ENCODE measurements at places on chromosomes 6 and 20.

DNA sequence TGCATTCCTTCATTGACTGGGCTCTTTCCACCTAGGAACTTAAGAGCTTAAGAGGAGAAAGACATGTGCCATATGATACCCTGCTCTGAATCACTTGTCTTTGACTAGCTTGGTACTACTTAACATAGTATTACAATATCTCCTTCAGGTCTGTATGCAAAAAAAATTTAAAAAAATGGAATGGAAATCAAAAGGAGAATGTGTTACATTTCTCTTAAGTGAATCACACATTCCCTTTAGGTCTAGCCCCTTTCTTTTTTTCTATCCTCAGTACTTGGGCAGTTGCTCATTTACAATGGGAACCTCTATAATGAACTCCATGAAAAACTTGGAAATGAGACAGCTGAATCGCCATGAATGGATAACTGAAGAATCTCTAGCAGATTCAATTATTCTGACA, 53.8 kb downstream of the SLC35F1 start:
- no peak for DNase-seq

DNA sequence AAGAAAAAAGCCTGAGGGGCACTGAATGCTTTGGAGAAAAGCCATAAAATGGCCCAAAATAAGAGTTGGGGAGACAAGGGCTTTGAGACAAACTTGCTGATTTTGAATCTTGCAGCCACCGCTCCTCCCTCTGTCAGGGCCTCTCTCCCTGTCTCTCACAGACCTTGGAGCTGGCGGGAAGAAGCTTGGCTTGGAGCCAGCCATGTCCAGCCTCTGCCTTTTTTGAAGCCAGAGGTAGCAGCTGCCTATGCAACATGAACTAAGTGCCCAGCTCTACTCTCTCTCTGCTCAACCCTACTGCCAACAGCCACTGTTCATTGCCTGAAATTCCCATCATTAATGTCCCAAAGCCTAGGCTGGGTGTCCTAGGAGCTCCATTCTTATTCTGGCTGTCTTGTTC, 63.7 kb upstream of the CTNNBL1 start:
- no peak for DNase-seq

DNA sequence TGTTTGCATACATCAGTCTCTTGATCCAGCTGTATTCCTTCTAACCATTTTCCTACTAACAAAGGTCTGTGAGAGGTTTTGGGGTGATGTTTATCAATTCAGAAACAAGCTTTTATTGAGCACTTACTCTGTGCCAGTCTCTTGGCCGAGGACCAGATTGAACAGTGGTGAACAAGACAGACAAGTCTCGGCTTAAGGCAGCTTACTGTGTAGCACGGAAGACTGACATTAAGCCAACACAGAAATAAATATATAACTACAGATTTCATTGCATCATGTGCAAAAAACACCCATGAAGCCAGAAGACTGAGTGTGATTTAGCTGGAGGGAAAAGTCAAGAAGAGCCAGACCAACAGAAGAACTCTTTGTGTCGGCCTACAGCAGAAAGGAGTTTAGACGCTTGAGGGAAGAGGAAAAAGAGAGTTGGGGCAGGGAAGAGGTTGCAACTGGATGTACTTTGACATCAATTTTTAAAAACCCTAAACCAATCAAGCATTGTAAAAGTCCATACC, 549.6 kb upstream of the CITED2 start:
- no peak for DNase-seq

GRCh38 chr20:41649489-41649888, 31.3 kb upstream of the CHD6 start:
- DNase-seq: no peak

- DNase-seq: peak; percentile 73
Observed at GRCh38 chr6:107543088-107543487, 53.2 kb downstream of the SOBP start.

DNA sequence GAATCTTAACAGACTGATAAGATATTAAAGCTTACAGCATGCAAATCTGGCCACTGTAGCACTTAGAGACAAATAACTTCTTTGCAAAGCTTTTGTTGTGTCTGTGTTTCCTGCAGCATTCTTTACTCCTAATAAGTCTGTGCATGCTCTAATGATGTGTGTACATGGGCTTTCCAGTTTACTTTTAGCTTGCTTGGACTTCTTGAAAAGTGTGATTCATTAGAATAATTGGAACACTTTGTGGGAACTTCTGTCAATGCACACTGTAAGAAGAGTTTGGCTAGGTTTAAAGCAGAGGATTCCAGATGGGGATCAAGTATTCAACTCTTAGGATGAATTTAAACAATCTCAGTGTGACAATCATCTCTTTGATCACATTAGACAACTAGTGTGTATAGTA, 22.1 kb upstream of the TINAG start:
- DNase-seq: no peak

DNA sequence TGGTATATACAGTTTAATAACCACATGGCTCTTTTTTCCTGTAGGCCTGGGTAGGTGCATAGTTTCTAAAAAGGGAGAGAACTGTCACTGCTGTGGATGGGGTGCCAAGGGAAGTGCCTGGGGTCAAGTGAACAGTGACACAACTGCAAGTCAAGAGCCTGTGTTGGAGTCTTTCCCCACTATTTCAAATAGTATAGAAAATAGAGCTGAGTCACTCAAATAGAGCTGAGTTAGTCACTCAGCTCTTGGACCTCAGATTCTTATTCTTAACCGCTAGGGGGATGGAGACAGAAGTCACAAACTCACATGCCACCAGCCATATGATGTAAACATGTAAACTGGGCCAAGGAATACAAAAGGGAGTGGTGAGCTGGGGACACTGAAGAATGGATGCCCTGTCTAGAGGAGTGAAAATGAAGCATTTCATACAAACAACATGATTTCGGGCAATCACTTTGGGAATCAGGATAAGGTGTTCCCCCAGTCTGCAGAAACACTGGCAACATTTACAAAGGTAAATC, 2.1 kb downstream of the NQO2 start:
- DNase-seq: no peak

GRCh38 chr6:99151634-99152346, 197.7 kb downstream of the FAXC start:
- DNase-seq: no peak

All from sigmoid colon (tissue), 7 donors.